AG08395 (cell line): ENCODE measurements at places on chromosomes 1 and 21.

- peak; percentile 62 for DNase-seq
Observed at GRCh38 chr1:6414443-6414844, 5.3 kb downstream of the HES2 start.

- no peak for DNase-seq
Observed at GRCh38 chr1:109084563-109085517, 5.7 kb upstream of the TMEM167B start.

DNA sequence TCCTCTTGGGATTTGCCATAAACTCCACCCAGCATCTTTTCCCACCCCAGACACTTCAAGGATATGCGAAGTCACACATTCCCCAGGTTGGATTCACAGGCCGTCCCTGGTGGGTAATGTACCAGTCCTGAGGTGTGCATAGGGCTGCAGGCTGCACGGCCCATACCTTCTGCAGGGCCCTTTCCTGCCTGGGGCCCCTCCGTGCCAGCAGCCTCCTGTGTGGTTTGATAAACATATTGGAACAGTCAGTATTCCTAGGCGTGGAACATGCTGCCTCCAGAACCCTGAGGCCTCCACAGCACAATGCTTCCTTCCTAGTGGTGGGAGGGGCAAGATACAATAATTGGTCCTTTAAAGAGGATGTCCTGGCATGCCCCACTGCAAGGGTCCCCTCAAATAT, 26.6 kb downstream of the IL10RB start:
- no peak for DNase-seq

DNA sequence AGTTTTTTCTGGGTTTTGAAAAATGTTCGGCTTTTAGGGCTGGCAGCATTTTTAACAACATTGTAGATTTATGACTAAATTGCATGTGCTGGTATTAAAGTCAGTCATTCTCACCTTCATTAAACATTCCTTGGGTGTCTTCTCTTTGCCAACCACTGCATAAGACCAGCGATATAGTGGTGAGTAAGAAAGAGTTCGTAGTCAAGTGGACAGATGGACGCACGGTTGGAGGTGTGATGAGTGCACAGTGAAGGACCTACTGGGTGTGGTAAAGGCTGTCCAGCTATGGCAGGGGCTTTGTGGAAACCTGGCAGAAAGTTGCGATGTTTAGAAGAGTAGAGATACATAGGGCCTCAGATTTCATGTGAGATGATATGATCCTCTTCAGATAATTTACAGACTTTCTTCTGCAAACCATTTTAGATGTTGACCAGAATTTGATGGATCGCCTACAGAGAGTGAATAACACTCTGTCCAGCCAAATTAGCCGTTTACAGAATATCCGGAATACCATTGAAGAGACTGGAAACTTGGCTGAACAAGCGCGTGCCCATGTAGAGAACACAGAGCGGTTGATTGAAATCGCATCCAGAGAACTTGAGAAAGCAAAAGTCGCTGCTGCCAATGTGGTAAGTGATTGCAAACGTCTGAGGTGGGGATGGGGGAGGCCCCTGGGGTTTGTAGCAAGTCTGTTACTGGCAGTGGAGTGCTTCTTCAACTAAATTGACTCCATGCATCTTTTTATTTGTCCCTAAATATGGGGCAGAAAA, 56.0 kb upstream of the LAMC2 start:
- peak; percentile 28 for DNase-seq

- no peak for DNase-seq
Observed at GRCh38 chr1:170687621-170688020, 23.7 kb downstream of the PRRX1 start.

DNA sequence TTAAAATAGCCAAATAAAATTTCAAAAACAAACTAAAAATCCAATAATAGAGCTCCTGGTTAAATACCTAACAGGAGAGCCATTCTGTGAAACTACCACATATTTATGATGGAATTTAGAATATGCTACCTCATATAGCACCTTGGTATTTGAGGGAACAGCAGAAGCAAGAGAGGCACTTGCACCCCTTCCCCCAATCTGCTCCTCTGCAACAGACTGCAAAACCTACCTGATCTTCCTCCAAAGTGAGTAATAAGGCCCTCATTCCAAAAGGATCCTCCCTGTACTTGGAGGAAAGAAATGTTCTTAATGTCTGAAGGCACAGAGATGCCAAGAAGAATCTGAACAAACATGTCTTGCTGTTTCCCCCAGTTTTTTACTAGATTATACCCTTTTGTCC, 28.1 kb upstream of the RNPC3 start:
- no peak for DNase-seq

- DNase-seq: no peak
Observed at GRCh38 chr21:32539378-32539777, 45.9 kb downstream of the TCP10L start.

GRCh38 chr1:155052439-155053395, 1.6 kb downstream of the ADAM15 start:
- DNase-seq: peak; percentile 31

DNA sequence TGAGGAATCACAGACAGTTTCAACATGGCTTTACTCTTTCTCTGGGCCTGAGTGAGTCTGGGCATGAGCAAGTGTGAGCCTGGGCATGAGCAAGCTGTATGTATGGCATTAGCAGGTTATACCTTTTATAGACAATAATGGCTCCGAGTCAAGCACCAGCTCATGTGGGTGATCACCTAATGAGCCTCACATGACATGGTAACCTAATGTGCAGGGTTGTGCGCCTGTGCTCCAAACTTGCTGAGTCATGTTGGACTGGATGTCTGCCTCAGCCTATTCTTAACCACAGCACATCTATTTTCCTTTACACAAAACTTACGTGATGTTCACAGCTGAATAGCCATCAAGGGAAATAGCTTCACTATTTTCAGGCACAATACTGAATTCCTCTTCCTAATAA, 236.2 kb upstream of the NRIP1 start:
- no peak for DNase-seq

DNA sequence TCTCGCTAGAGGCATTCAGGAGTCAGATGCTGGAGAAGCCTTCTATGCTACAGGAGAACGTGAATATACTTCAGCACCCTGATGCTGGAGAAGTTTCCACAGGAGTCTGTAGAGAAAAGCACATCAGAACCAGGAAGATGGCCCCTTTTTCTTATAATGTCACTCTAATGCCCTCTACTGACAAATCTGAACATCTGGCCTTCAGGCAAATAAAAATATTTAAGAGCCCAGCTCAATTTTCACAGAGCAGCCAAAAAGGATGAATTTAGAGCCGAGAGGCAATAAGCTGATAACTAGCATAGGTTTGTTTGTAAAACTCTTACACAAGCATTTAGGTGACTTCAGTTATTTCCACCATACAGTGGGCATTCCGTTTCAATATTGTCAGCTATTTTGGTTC, 3.8 kb upstream of the RRP15 start:
- DNase-seq: no peak

- DNase-seq: no peak
Observed at GRCh38 chr1:46697053-46697452, 21.9 kb downstream of the EFCAB14 start.

DNA sequence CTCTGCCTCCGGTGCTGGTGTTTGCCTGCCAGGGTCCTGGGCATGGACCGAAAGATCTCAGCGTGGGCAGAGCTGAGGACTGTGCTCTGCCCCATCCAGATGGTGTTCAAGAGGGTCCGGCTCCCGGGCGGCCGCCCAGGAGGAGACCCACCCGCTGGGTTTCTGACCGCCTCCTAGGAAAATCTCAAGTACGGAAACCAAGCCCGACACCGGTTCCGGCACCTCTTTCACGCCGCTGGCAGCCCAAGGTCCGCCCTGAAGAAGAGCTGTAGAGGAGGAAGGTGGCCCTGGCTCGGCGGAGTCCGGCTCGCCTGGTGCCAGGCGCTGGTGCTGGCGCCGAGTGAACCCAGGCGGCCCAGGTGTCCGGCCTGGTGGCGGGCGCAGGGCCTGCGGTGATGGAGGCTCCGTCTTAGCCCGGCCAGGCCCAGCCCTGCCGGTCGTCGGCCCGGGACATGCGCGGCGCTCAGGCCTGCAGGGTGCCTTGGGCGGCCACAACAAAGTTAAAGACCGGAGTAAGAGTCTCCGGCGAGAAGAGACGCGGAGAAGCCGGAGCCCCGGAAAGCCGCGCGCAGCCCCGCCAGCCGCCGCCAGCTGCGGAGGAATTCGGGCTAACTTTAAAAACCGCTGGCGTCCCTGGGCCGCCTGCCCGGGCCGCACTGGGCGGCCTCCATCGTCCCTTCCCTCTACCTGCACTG, 1.5 kb downstream of the GRIK3 start:
- DNase-seq: no peak

GRCh38 chr1:12314333-12314903, 84.6 kb downstream of the VPS13D start:
- DNase-seq: peak; percentile 46

DNA sequence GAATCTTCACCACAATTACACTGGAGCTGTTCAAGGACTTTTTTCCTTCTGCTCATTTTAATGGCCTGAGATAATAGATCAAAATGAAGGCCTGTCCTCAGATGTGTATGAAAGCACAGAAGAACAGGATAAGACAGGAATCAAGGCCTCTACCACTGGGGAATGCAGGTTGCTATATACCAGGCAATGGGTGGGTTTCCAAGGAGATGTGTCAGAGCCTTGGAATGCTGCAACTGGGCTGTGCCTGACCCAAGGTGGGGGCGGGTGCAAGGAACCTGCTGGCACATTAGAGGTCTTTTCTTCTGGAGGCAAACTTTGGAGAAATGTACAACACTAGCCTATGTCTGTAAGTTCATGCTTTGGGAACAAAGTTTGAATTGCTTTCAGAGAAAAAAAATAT, 21.7 kb upstream of the LAMC2 start:
- DNase-seq: peak; percentile 44

- DNase-seq: no peak
Observed at GRCh38 chr1:156691191-156691590, 14.0 kb upstream of the NES start.

DNA sequence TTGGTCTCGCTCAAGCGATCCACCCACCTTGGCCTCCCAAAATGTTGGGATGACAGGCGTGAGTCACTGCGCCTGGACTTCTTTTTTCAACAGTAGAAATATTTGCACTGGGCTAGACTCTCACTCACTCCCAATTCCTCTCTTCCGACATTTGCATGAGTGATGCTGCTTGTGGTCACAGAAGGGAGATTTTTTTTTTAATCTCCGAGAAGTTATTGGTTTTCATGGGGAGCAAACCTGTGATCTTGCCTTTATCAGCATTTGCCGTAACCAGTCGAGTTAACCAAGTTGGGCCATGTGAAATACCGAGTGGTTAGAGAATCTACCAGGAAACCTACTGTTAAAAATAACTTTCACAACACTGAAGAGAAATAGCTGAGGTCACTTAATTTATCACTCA, 21.1 kb downstream of the ERG start:
- DNase-seq: no peak

GRCh38 chr1:56064705-56065104, 514.7 kb downstream of the PLPP3 start:
- peak; percentile 7 for DNase-seq

GRCh38 chr1:117093091-117093534, 28.4 kb downstream of the TRIM45 start:
- peak; percentile 86 for DNase-seq

GRCh38 chr21:45864436-45864835, 117.1 kb upstream of the COL6A1 start:
- no peak for DNase-seq

DNA sequence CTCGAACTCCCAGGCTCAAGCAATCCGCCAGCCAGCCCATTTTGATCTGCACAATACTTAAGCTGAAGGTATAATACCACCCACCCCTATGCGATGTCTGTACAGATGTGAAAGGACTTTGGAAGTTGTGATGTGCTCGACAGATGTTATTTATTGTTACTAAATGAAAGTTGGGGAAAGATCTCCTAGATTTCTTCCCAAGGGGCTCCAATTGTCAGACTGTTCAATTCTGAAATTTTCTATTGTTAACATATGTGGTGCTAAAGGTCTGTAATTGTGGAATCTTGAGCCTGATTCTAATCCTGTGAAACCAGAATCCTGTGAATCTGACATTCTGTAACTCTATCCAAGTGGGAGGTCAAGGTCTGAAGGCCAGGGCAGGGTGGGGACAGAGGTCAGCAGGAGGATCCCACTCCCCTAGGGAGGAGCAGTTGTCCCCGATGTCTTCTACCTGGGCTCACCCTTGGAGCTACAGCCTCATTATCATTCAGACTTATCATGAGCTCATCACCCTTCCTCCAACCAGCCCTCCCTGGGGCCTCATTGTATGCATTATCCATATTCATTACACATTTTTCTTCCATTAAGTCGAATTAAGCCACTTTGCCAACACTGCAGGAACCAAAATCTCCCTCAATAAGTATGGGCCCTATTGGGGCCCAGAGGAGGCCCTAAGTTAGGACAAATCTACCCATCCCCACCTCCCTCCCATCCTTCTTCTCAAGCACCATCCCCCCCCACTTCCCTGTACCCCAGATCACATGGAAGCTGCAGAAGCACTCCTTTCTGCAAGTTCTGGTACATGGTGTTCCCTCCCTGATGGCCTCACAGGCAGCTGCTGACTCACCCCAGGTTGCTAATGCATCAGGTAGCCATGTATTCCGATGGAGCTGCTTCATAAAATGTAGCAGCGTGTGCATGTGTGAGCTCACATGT, 32.3 kb downstream of the SHISAL2A start:
- DNase-seq: no peak

GRCh38 chr21:16770266-16770665, 742.6 kb upstream of the CXADR start:
- no peak for DNase-seq

DNA sequence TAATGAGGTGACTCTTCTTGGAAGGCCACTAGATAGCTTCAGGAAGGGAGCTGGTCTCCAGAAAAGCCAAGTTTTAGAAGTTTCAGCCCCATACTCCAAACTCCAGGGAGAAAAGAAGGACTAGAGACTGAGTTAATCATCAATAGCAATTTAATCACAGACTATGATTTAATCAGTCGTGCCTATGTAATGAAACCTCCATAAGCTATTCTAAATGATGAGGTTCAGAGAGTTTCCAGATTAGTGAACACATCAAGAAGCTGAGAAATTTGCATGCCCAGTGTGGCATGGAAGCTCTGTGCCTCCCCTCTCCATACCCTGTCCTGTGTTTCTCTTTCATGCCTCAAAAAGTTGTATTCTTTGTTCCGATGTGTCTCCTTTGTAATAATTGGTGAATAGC, 49.2 kb upstream of the CCDC190 start:
- DNase-seq: no peak

- peak; percentile 89 for DNase-seq
Observed at GRCh38 chr1:33388805-33389771, 41.8 kb downstream of the PHC2 start.

- DNase-seq: no peak
Observed at GRCh38 chr1:3654549-3655281, 2.4 kb downstream of the TP73 start.

DNA sequence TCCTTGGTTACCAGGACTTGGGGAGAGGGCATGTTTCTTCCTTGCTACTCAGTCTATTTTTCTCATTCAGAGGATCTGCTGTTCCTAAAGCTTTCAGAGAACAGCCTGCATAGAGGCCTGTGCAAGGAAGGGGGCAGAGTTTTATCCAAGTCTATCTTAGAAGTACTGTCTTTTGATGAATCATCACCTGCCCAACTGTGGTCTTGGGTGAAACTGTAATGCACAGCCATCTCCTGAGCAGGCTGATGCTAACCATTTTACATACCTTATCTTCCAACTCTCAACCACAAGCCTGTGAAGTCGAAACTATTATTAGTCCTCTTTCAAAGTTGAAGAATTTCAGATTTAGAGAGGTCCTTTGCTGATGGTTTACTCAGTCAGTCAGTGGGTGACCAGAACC, 368.0 kb downstream of the HHAT start:
- DNase-seq: no peak
